ENCODE measurements at places on chromosomes 2 and 18.

GRCh38 chr2:161414042-161415033 is 1.8 kb upstream of the TBR1 start:
- no peak for DNase-seq

DNA sequence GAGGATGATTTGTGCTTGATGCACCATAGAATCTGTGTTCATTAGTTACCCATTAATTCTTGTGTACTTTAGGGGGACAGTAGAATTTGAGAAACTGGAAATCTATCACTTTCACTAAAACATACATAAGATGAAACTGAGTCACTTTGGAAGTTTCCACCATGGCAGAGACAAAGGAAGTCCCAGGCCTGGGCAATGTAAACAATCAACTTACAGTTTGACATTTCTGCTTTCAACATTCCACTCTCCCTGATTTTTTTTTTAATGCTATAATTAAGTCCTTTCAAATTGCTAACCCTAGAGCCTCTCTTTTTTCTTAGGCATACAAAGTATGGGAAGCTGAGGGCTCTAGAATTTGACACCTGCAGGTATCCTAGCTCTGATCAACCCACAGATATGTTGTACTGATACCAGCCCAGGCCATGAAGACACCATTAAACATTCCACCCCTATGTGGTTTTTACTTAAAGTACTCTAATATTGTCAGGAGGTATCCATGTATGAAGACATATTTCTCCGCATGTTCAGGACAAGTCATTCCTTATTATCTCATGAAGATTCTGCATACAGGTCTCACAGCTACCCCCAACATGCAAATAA is 88.5 kb upstream of the GLS start:
- DNase-seq = no peak

DNA sequence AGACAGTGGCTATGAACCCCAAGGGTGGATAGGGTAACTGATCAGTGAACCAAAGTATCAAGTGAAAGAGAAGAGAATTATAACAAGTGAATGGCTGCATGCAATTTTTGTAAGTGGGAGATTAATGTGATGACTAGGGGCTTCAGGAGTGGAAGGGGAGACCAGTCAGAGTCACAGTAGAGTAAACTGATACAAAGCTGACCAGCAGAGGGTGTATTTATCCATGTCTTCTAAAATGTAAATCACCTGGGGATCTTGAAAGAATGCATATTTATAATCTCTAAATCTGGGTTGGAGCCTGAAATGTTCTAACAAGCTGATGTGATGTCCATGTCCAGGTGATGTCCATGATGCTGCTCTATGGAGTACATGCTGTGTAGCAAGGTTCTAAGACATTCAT is 1351.3 kb upstream of the CHAC2 start:
- DNase-seq = no peak

DNA sequence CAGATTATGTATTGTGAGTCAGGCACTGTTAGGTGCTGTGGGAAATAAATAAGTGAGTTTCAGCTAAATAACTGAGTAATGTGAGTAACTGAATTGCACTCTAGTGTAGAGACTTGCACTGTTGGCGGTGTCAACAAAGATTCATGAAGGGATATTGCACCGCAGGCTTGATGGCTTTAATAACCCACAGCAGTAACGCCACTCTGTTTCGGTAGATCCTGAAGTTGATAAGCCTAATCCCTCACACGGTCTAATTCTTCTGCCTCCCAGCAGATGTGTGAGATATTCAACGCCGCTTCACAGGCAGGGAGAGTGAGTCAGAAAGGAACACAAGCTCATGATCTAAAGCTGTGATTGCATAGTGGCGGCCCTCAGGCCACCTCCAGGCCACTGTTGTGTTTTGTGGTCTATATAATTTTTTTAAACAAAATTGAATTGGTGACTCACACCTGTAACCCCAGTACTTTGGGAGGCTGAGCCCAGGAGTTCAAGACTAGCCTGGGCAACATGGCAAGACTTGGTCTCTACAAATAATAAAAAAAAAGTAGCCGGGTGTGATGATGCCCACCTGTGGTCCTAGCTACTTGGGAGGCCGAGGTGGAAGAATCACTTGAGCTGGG is 94.3 kb downstream of the LIPG start:
- DNase-seq = peak; percentile 53

DNA sequence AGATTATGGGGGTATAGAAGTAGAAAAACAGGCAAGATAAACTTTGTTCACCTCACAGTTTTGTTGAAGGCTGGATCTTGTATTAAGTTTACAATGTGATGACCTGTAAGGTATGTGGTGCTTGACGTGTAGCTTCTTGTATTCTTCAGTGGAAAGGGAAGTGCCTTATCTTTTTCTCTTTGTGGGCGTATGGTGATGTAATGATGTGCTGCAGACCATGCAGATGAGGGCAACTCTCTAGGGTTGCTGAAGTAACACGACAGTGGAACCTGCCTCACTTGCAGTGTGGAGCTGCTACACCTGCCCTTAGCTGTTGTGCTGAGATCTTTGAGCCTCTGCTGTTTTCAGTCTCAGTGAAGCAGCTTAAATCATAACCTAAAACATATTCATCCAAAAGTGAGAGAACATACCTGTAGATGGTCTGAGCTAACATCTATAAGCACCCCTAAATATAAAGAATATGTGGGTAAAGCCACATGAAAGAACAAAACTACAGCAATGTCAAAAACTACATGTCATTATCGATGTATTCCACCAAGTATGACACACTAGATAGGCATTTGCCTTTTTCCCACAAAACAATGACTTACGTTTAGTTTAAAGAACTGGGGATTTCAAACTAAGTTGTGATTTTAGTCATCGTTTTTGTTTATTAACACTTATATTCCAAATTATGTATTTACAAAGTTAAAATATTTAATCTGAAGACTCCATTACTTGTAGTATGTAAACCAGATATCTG is 1144.1 kb downstream of the CNTNAP5 start:
- no peak for DNase-seq

- DNase-seq = no peak
Measured at GRCh38 chr2:1642066-1642861, 102.1 kb downstream of the PXDN start.

- DNase-seq = no peak
Measured at GRCh38 chr2:220072669-220073220, 445.3 kb downstream of the SLC4A3 start.
